ENCODE measurements at places on chromosomes 2 and 18.

GRCh38 chr2:28547906-28548600, 52.2 kb downstream of the PLB1 start:
- DNase-seq: no peak

DNA sequence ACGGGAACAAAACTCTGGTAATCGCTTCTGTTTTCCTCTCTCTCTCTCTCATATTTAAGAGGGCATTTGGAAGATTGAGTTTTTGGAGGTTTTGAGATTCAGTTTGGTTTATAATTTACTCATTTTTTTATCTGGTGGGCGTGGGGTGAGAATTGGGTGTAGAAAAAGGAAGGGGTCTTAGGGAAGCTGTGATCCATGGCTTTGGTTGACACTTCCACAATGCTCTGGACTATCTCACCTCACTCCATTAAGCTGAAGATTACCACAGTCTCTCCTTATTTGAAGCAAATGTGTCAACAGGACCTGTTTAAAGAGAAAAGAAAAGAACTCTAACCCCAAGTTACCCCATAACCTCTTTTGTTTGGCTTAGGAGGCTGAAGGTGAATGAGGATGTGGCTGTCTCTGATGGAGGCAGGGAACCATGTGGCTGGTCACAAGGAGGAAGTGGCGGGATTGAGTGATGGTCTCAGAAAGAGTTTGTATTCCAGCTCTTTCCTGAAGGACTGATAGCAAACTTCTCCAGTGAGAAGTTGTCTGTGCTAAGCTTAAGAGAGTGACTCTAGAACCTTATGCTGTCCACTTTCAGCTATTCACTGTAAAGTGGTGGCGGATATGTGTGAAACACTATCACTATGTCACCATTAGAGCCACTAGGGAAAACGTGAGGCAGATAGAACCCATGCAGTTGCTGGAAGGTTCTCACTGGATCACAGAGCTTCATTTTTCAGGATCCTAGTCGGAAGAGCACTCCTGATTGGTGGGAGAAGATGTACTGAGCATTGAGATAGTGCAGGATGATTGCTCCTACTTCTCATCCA, 934 bp downstream of the ZNF804A start:
- DNase-seq: no peak

GRCh38 chr2:70477441-70477844, 76.2 kb downstream of the TGFA start:
- DNase-seq: no peak

- DNase-seq: no peak
Observed at GRCh38 chr2:168736649-168737445, 65.6 kb upstream of the NOSTRIN start.

DNA sequence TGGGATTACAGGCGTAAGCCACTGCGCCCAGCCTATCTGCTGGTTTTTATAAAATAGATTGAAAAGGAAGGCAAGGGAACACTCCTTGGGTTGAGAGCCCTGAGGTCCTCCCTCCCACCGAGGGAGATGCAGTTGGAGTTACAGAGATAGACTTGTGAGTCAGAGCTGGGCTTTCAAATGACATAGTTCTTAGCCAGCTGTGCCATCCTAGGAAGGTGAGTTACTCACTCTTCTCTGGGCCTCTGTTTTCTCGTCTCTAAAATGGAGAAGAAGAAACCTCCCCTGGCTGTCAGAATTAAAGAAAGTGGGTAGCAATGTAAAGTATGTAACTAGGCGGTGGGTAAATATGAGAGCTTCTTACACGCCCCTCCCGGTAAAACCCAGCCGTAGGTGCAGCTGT, 2.4 kb downstream of the LRRFIP1 start:
- DNase-seq: no peak

DNA sequence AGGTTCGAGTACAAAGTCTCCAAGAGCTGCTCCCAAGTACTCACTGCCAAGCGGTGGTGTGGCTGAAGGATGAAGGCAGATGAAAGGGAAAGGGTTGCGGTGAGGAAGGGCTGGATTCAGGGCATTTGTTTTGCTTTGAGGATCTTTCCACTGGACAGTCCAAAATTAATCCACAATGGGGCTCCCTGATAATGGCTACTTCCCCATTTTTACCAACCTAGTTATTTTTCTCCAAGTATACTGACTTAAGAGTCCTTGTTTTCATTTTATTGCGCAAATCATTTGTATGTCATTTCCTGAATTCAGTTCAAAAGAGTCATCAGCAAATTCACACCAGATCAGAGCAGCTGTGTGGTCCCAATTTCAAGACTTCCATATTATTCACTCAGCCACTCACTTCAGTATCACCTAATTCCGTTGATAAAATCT, 464 bp upstream of the SESTD1 start:
- no peak for DNase-seq

DNA sequence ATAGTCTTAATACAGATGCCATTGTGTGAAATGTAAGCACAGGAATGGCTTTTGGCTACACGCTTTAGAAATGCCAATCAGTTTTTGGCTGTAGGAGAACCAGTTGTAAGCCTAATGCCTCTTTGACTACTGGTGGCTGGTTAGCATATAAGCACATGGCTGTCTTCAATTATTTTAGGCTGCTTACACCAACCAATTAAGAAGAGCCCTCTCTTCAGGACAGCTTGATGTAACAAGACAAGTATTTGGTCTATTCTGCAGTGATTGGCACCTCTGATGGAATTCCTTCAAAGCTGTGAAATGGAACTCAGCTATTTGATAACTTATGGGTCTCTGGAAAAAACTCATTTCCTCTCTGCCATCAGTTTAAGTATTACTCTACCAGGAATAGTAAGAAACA, 680.1 kb upstream of the FSHR start:
- DNase-seq: no peak

GRCh38 chr2:133421516-133422324, 146.5 kb downstream of the NCKAP5 start:
- no peak for DNase-seq

GRCh38 chr18:59512025-59512755, 153.1 kb upstream of the LMAN1 start:
- DNase-seq: no peak

DNA sequence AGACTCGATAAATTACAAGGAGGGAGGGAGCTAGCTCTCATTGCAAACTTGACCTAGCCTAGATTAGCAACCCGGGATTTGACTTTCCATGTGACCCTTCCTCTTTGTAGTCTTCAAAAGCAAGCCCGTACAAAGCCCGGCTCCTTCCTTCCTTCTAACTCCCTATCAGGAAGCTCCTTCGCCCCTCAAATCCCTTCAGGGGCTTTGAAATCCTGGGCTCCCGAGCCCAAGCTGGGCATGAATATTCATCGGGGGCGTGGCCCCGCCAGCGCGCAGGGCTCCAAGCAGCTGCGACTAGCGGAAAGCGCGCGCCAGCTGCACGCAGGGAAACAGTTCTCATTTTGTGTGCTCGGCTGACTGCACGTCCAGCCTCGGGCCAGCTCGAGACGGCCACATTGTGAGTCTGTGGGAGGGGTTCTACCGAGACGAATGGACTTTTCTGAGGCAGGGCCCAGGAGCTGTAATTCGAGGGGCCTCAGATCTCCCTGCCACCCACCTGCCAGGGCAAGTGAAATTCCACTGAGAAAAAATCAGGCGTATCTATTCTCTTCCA, 84.0 kb upstream of the PELI1 start:
- peak; percentile 76 for DNase-seq

DNA sequence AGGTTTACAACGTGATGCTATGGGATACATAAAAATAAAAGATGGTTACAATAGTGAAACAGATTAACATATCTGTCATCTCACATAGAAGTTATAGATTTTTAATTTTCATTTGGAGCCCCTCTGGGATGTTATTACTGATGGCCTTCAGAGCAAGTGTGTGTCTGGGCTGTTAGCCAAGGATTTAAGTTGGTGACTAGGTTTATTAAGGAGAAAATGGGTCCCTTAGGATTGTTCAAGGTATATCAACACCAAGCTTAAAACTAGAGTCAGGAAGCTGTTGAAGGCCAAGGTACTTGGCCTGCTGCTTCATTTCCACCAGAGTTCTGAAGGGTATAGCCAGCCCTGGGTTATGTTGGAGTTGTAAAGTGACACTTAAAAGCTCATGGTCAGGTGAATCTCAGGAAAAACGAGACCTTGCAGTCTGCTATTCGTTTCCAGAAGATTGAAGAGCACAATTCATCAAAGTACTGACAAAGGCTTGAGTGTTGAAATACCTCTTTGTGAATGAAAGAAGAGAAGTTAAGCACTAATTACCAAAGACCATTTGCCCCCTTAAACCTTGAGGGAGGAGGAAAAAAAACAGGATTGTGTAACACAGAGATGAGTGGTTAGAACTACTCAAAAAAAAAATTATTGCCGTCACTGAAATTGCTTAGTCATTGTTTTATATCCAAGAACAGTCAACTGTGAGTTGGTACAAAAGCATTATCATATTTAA, 48.4 kb downstream of the MAP2 start:
- DNase-seq: no peak

DNA sequence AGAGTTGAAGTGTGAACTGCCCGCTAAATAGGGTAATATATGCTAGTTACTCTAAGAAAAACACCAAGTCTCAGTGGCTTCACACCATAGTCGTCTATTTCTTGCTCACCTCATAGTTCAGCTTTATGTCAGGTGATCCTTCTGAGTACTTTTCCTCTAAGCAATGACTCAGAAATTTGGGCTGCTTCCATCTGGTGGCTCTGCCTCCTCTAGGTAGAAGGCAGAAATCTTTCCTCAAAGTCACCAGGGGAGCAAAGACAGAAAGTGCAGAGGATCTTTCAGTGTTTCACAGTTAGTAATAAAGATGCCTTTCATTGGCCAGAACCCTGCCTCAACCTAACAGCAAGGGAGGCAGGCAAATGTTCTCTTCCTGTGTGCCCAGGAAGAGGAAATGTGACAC, 17.3 kb downstream of the CDH20 start:
- no peak for DNase-seq

DNA sequence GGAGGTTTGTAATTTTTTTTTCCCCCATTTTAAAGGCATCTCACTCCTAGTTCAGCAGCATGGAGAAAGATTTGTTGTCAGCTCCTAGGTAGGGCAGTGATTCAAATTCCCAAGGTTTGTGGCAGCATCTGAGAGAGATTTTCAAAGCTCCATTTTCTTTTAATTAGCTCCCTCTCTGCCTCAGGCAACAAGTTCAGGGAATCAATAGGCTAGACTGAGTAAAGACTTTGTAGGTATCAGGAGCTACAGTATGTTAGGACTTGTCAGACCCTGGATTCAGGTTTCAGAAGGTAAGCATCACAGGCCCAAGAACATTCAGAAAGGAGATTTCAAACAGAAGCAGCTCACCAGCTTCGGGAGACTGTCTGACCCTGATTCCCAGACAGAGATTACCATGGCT, 273.3 kb upstream of the ERBB4 start:
- DNase-seq: no peak

- no peak for DNase-seq
Observed at GRCh38 chr2:172087207-172087779, 2.0 kb downstream of the DLX1 start.

GRCh38 chr2:110099038-110099425, 16.6 kb downstream of the MALL start:
- no peak for DNase-seq

DNA sequence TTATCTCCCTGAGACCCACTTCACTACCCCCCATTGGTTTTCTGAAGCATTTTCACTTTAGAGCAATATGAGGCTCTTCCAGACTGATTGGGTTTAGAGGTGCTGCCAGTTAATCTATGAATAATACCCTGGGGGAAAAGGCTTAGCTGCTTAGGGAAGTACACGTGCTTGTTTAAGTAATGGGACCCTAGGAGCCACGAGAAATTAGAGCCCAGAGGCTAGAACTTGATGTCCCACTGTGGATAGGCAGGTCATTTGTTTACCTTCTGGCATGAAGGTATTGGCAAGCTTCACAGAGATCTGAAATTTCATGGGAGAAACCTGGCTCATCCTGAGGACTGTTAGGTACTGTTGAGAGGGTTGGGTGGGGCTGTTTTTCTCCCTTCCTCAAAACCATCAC, 59.7 kb downstream of the CLIP4 start:
- no peak for DNase-seq

- DNase-seq: no peak
Observed at GRCh38 chr2:73008766-73009135, 62.8 kb downstream of the SFXN5 start.

GRCh38 chr2:168626096-168626495, 170.0 kb downstream of the CERS6 start:
- DNase-seq: no peak

DNA sequence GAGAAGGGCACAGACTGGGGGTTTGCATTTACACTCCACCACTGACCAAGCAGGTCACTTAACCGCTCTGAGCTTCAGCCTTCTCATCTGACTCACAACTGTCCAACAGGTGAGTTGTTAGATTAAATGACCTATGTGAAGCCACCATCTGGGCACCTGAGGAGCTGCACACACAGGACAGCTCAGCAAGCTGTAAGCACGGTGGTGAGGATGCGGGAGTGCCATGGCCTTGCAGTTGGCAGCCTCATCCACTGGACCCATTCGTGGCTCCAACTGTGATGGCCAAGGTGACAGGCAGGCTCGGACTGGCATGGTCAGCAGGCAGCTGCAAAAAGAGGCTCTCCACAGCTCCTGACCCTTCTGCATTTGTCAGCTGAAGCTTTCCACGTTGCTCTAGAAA, 23.3 kb upstream of the AMMECR1L start:
- DNase-seq: no peak

DNA sequence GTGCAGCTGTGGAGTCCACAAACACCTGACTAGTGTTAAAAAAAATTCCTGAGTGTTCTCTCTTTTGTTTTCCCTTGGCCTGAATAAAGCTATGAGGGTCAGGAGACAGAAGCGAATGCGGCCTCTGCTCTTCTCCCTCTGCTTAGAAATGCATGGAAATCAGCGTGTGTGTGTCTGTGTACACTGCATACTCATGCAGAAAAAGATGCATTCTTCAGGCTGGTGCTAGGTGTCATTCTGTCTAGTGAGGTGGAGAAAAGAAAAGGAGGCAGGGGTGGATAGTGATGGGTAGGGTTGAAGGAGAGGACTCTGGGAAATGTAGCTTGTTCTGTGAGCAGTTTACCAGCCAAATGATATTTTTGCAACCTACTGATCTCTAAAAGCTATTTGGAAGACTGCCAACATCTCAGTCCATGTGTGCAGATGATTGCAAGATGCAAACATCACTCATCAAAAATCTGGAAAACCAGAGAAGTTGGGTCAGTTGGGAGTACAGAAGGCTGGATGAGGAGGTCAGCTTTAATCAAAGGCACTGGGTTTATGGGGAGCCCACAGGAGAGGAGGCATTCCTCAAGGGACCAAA, 177.7 kb downstream of the INSIG2 start:
- no peak for DNase-seq

GRCh38 chr18:48186861-48187260, 222.3 kb downstream of the ZBTB7C start:
- no peak for DNase-seq

- no peak for DNase-seq
Observed at GRCh38 chr2:188693111-188693510, 281.1 kb upstream of the COL3A1 start.

GRCh38 chr18:28684746-28685355, 507.9 kb upstream of the CDH2 start:
- no peak for DNase-seq
